Spinal cord (tissue), 10 donors: ENCODE measurements at places on chromosomes 1 and 21.

GRCh38 chr1:77461691-77462090 lies 179.9 kb downstream of the AK5 start:
- no peaks in the 10 kb centered on the region for H3K36me3 ChIP-seq
- no peak overlapping the region for H3K4me3 ChIP-seq
- no peaks in the 10 kb centered on the region for H3K4me1 ChIP-seq
- no peak overlapping the region for H3K27ac ChIP-seq
- DNase-seq: no peak

GRCh38 chr1:9440763-9441194 lies 98.5 kb upstream of the SLC25A33 start:
- H3K4me3 ChIP-seq: no peak overlapping the region
- H3K36me3 ChIP-seq: no peaks in the 10 kb centered on the region
- H3K4me1 ChIP-seq: peaks cover 40% of the 10 kb centered on the region
- no peak for DNase-seq
- no peaks in the 10 kb centered on the region for H3K27me3 ChIP-seq

DNA sequence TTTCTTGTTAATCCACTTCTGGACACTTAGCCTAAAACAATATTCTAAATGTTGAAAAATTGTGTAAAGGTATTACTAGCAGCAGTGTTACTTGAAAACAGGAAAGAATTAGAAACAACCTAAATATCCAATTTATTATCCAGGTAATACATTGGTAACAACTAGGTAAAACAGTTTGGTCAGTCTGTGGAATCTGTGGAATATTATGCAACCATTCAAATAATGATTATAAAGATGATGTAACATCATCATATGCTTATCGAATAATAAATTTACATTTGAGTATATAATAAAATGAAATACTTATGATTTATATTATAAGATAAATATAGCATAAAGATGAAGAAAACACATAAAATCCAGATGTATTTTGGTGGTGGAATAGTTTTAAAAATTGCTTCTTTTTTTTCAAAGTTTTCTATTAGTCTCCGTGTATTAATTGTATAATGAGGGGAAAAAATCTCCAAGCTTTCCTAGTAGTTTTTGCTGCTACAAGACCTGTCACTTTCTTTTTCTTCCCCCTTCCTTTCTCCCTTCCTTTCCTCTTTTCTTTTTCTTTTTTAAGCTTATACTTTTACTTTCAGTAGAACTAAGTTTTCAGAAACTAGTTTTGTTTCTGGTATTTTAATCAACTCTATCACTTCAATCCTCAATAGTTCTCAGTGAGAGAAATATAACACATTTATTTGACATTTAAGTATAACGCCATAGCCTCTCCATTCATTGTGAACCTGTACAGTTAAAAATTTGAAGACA lies 197.8 kb upstream of the HMCN1 start:
- H3K4me3 ChIP-seq: no peak overlapping the region
- H3K36me3 ChIP-seq: no peaks in the 10 kb centered on the region
- no peaks in the 10 kb centered on the region for H3K4me1 ChIP-seq
- no peak overlapping the region for H3K27ac ChIP-seq
- no peak for DNase-seq

DNA sequence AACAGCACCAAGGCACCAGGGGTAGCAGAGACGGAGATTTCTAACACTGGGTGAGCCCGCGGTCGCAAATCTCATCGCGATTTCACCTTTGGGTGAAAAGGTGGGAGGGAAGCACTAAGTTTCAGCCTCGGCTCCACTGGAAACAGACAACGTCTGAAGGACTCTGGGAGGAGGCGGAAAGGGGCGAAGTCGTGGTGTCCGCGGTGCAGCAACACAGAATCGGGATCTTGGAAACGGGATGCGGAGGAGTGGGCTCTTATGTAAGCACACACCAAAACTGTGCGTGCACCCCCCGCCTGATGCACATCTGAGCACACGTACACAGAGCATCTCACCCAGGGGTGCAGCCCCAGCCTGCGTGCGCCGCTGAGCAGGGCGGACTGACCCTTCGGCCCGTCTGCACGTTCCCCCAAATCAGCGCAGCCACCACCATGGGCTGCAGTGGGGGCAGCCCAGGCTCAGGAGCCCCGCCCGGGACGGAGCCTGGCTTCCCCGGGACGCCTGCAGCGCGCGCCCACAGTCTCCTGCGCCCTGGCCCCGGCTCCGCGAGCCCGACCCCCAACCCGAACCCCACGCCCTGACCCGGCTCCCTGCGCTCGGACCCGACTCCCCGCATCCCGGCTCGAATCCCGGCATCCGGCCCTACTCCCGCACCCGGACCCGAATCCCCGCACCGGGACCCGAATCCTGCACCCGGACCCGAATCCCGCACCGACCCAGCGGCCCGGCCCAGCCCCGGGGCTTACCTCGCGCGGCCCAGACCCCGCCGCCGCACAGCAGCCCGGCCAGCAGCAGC lies 670 bp downstream of the CLSTN1 start:
- no peak overlapping the region for H3K27ac ChIP-seq
- H3K4me1 ChIP-seq: peaks cover 22% of the 10 kb centered on the region
- peak; percentile 78 for DNase-seq
- H3K27me3 ChIP-seq: no peaks in the 10 kb centered on the region

DNA sequence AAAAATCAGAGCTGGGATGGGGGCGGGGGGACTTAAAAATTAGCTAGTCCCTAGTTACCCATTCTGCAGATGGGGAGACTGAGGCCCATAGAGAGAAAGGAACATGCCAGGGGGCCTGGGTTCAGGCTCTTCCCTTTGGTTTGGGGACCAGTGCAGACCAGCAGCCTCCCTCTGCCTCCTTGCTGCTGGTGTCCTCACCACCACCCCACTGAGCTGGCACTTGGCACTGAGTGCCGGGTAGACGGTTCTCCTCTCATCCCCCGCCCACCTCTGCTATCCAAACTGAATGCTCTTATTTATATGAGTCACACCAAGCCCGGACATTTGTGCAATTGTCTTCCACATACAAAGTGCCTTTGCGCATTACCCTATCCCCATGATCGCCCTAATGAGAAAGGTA lies 39.2 kb downstream of the CAMK2N1 start:
- H3K27ac ChIP-seq: no peak overlapping the region
- no peaks in the 10 kb centered on the region for H3K27me3 ChIP-seq
- H3K36me3 ChIP-seq: no peaks in the 10 kb centered on the region
- peaks cover 18% of the 10 kb centered on the region for H3K4me1 ChIP-seq

DNA sequence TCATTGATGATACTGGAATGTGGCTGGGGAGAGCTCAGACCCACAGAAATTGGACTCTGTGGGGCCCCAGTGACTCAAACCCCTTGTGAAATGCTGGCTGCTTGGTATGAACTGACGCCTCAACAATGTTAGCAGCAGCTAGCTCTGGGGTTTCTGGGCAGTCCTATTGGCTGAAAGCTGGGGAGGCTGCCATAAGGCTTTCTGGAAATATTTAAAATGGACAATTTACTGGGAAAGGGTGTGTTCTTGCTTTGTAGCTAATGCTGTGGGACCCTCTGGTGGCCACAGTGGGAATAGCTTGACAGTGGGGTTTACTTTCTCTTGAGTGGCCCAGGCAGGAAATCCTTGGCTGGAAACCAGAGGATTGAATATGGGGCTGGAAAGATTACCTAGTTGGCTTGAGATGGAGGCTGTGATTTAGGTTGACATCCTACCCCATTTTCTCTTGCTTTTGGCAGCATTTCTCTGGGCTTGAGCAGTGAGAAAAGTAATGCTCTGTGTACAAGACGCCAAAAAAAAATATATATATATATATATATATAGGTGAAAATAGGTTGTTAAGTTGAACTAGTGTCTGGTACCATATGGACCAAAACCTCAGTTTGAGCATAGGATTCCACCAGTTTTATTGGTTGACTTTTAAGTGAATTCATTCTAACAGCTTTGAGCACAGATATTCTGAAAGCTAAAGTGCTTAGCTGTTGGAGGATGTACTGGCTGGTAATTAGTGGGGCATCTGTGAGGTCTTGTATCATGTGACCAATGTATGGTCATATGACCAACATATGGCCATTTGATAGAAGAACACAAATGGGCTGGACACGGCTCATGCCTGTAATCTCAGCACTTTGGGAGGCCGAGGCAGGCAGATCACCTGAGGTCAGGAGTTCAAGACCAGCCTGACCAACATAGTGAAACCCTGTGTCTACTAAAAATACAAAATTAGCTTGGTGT lies 8.2 kb upstream of the S100A10 start:
- no peak overlapping the region for H3K4me3 ChIP-seq
- peaks cover 3% of the 10 kb centered on the region for H3K4me1 ChIP-seq
- peaks cover 7% of the 10 kb centered on the region for H3K27me3 ChIP-seq

GRCh38 chr1:109927911-109928321 lies 17.3 kb downstream of the CSF1 start:
- no peak for DNase-seq
- H3K36me3 ChIP-seq: peaks cover 52% of the 10 kb centered on the region
- no peak overlapping the region for H3K4me3 ChIP-seq

- no peaks in the 10 kb centered on the region for H3K36me3 ChIP-seq
- peak overlapping the region; percentile 99 for H3K27ac ChIP-seq
- no peaks in the 10 kb centered on the region for H3K27me3 ChIP-seq
- peaks cover 69% of the 10 kb centered on the region for H3K4me1 ChIP-seq
- H3K4me3 ChIP-seq: no peak overlapping the region
- no peak for DNase-seq
Measured at GRCh38 chr1:234726359-234726943, 116.5 kb upstream of the IRF2BP2 start.

GRCh38 chr1:96550061-96550460 lies 171.5 kb upstream of the PTBP2 start:
- H3K27ac ChIP-seq: no peak overlapping the region
- H3K4me1 ChIP-seq: no peaks in the 10 kb centered on the region
- H3K27me3 ChIP-seq: no peaks in the 10 kb centered on the region
- no peaks in the 10 kb centered on the region for H3K36me3 ChIP-seq
- no peak overlapping the region for H3K4me3 ChIP-seq

DNA sequence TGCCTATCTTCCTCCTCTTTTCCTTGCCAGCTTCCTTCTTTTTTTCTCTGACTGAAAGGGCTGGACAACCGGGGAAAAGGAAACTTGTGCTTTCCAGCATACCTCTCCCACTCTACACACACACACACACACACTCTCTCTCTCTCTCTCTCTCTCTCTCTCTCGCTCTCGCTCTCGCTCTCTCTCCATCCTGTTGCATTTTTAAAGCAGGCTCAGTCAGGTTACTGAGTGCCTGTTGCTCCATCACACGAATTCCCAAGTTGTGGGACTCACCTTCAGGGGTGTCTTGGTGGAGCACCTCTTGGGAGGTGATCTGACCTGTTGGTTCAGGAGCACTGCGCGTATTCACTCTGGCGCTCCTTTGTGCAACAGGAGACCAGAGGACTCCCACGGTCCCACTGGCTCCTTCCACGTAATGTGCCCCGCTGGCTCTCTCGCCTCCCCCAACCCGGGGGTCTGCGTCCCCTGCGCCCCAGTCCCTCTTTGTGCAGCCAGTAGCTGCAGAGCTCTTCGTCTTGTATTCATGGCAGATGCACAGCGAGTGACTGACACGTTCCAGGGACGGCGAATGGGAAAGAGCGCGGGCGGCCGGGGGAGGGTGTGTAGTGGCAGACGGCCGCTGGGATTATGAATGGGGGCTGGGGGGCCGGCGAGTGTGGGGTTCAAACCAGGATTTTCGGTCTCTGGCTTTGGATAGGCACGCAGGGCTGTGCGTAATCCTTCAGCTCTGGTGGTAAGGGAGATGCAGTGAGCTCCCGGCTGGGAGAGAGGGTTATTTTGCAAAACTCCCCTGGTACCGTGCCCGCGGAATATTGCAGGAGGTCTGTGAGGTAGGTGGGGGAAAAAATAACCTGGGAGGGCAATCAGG lies 660 bp upstream of the PDE4B start:
- no peaks in the 10 kb centered on the region for H3K36me3 ChIP-seq
- no peak overlapping the region for H3K27ac ChIP-seq
- H3K4me1 ChIP-seq: peaks cover 18% of the 10 kb centered on the region
- no peak for DNase-seq

DNA sequence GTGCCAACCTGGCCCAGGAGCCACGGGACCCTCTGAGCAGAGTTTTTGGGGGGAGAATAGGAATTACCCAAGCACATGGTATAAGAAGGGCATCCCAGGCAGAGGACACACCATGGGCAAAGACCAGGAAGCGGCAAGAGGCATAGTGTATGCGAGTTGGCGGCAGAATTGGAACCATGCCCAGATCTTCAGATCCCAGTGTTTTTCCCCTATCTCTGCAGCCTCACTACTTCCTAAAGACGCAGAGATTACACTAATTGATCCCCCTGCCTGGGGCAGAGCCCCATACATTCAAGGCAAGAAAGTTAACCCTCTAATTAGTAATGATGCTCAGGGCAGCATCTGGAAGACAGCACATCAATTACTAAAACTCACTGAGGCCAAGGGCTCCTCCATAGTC lies 48.2 kb downstream of the SYT2 start:
- H3K36me3 ChIP-seq: no peaks in the 10 kb centered on the region
- peaks cover 19% of the 10 kb centered on the region for H3K4me1 ChIP-seq
- H3K27ac ChIP-seq: no peak overlapping the region
- no peaks in the 10 kb centered on the region for H3K27me3 ChIP-seq
- DNase-seq: no peak
- H3K4me3 ChIP-seq: no peak overlapping the region

GRCh38 chr1:36918604-36919003 lies 115.7 kb downstream of the GRIK3 start:
- no peak overlapping the region for H3K27ac ChIP-seq
- no peak for DNase-seq
- peaks cover 15% of the 10 kb centered on the region for H3K4me1 ChIP-seq
- no peaks in the 10 kb centered on the region for H3K36me3 ChIP-seq
- H3K4me3 ChIP-seq: no peak overlapping the region

GRCh38 chr1:204121840-204122555 lies 29.8 kb downstream of the ETNK2 start:
- H3K36me3 ChIP-seq: peaks cover 84% of the 10 kb centered on the region
- H3K4me3 ChIP-seq: no peak overlapping the region
- H3K4me1 ChIP-seq: peaks cover 15% of the 10 kb centered on the region
- DNase-seq: no peak
- H3K27me3 ChIP-seq: no peaks in the 10 kb centered on the region

GRCh38 chr1:202728951-202729350 lies 18.7 kb upstream of the SYT2 start:
- H3K4me3 ChIP-seq: no peak overlapping the region
- H3K27me3 ChIP-seq: no peaks in the 10 kb centered on the region
- no peak for DNase-seq
- peaks cover 35% of the 10 kb centered on the region for H3K36me3 ChIP-seq

- no peak overlapping the region for H3K27ac ChIP-seq
- H3K4me1 ChIP-seq: peaks cover 33% of the 10 kb centered on the region
- DNase-seq: no peak
- no peak overlapping the region for H3K4me3 ChIP-seq
Measured at GRCh38 chr21:41929248-41929647, 24.6 kb downstream of the C2CD2 start.

DNA sequence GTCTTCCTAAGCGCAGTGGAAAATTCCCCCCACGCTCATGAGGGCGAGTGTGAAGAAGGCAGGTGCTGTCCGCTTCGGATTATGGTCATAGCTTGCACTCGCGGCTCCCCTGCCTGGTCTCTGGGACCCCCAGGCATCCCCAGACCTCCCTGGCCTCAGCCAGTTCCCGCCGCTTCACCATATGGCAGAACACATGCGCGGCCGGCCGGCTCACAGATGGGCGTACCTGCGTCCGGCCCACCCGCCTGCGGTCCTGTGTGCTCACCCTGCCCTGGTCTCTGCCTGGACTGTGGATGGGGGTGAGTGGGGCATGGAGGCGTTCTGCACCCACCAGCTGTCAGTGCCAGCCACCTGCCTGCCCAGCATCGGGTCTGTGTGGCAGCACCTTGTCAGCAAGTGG lies 34.1 kb downstream of the PRKCZ start:
- H3K27ac ChIP-seq: no peak overlapping the region
- no peaks in the 10 kb centered on the region for H3K27me3 ChIP-seq
- H3K4me3 ChIP-seq: no peak overlapping the region
- peaks cover 26% of the 10 kb centered on the region for H3K36me3 ChIP-seq
- no peak for DNase-seq

- H3K27ac ChIP-seq: no peak overlapping the region
- no peaks in the 10 kb centered on the region for H3K4me1 ChIP-seq
- H3K4me3 ChIP-seq: no peak overlapping the region
Measured at GRCh38 chr1:100053119-100053518, 79.6 kb downstream of the SASS6 start.
